ENCODE measurements at places on chromosomes 4 and X. TPM values are rescaled to one million over a fixed set of nuclear protein-coding genes. Genes with fewer than 3 reads are reported as not detected.

EVC gene
- total RNA-seq = 3.1 TPM

PABPC5 gene
- total RNA-seq = not detected

TRIM60 gene
- not detected for total RNA-seq

FATE1 gene
- total RNA-seq = not detected

HAND2 gene
- total RNA-seq = not detected

SNCA gene
- total RNA-seq = 99.1 TPM
